Osteoblast (primary cell): ENCODE measurements at places on chromosomes 1 and 21. TPM values are rescaled to one million over a fixed set of nuclear protein-coding genes. Genes with fewer than 3 reads are reported as not detected.

RPE65 gene
- not detected in 2 replicates for total RNA-seq

GUCA2A gene
- total RNA-seq: not detected in 2 replicates

GNG4 gene
- under 0.01 and 0.29 TPM in 2 replicates for total RNA-seq

BGLAP gene
- total RNA-seq: 1.5 and 2.2 TPM in 2 replicates

BATF3 gene
- total RNA-seq: 0.36 and 0.59 TPM in 2 replicates

AKNAD1 gene
- total RNA-seq: not detected in 2 replicates
